ENCODE measurements at places on chromosomes 4 and X. TPM values are rescaled to one million over a fixed set of nuclear protein-coding genes. Genes with fewer than 3 reads are reported as not detected.

GRCh38 chr4:164639001-164639400, 114.9 kb upstream of the SMIM31 start:
- DNase-seq: no peak

DNA sequence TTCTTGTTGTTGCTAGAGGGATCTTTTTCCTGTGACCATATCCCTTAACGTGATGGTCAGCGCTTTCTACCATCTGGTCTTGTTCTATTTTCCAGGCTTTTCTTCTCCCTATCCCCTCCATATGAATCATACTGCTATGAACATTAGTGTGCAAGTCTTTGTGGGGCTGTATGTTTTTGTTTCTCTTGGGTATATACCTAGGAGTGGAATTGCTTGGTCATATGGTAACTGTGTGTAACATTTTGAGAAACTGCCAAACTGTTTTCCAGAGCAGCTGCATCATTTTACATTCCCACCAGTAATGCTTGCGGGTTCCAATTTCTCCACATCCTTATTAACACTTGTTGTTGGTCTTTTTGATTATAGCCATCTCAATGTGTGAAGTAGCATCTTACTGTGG, 121.4 kb downstream of the SPRY1 start:
- DNase-seq: no peak

SLC25A53 gene
- 3.2 TPM for total RNA-seq

MAPK10 gene
- total RNA-seq: 0.28 TPM

All from Caco-2 (cell line).